ENCODE measurements at places on chromosomes 3 and 15.

DNA sequence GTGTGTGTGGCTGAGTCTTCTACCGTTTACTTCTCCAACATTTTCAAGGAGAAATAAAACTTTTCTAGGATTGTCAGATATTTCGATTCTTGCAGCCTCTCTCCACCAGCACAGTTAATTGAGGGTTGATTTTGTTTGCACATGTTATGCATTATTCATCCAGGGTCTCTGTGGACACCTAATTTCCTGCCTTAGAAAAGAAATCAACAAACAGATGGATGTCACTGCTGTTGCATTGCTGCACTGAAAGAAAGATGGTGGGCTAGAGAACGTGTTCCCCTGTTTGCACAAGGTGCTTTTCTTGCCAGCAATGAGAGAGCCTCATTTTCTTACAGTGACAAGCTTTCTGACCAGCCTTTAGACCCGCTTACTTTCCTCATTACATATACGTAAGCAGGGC, 150.0 kb downstream of the CLSTN2 start:
- no peak for DNase-seq

DNA sequence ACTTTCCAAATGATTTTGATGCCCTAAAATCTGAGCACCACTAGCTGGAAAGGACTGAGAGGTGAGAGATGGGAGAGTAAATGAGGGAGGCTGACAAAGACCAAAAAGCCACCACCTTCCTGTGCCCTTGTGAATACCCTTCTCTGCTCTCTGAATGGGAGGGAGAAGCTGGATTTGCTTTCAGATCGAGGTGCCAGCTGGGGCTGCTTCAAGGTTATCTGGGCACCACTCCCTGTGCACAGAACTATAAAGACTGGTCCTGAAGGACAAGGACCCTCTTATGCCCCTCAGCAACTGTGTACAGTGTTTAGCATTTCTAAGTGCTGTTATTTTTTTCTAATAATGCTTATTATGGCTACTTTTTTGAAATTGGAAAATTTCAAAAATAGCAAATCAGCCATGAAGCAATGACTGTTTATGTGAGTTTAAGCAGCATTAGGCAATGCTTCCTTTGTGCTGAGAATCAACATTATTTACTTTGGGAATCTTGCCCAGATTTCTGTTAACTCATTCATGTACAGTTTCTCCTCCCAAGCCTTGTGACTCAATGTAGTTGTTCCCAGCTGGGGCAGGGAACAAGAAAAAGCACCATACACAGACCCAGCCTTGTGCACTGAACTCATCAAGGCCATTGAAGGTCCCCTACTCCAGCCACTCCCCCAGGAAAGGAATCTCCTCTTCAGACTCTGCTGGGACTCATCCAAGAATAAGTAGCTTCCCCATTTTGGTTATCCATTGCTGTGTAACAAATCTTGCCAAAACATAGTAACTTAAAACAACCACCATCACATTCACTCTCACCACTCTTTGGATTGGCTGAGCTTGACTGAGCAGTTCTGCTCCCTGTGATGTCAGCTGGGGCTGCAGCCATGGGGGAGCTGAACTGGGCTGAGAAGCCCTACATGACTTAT, 37.3 kb upstream of the CDV3 start:
- DNase-seq, result no peak

DNA sequence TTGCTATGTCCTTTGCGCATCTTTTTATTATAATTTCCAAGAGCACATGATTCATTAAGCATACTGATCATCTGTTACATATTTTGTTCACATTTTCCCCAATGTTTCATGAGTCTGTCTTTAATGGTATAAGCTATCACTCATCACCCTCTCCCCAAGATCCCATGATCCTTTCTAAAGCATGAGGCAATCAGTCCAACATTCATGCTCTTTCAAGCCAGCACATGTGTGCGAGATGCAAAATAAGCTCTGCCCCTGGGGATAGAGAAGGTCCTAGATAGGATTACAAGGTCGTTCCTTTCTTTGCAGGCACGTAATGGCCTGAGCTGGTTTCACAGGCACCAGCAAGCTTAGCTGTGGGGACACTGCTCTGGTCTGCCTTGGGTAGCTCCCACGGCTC, 32.2 kb upstream of the B3GNT5 start:
- DNase-seq, result no peak

GRCh38 chr15:36495456-36495991, 83.9 kb upstream of the CDIN1 start:
- no peak for DNase-seq

GRCh38 chr15:90482124-90483011, 47.4 kb upstream of the CRTC3 start:
- peak; percentile 22 for DNase-seq

- DNase-seq, result no peak
These were observed 196.3 kb downstream of the MEIS2 start for GRCh38 chr15:36903922-36904556.

- no peak for DNase-seq
These were observed 25.3 kb downstream of the FBLN2 start for GRCh38 chr3:13574083-13574797.

DNA sequence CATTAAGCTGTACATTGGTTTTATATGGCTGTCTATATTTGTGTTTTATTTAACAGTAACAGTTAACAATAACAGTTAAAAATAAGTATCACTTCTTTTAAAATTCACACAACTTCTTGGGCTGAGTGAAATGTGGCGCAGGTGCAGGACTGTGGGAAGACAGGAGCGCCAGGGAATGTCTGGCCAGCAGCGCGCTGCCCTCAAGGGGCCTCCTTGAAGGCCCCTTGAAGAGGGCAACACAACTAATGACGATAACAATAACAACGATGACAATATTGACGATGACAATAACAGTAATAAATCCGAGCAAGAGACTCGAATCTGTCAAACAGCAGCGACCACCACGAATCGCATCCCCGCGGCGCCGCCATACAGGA, 411 bp upstream of the PPP2R3A start:
- no peak for DNase-seq

GRCh38 chr3:188034989-188035388, 119.0 kb upstream of the LPP start:
- DNase-seq, result no peak

- no peak for DNase-seq
These were observed 2.7 kb upstream of the KNSTRN start for GRCh38 chr15:40379853-40380252.

GRCh38 chr3:77460326-77460725, 420.4 kb downstream of the ROBO2 start:
- DNase-seq, result no peak

DNA sequence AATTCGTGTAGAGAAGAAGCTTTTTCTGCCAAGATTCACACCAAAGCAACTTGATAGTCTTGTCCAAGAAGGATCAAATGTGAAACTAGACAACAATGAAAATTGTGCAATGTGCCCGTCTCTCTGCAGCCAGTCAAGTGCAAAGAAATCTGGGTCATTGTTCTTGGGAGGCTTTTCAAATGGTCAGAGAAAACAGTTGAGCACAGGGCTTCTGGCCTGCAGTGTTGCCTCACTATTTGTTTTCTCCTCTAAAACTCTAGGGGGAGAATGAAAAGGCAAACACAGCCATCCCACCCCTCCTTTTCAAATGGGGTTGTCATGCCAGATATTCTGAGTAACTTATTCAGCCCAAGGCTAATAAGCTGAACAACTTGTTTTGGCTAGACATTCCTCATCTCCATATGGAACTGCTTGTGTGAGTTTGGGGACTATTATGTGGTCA, 417.6 kb upstream of the CDIN1 start:
- DNase-seq, result no peak

DNA sequence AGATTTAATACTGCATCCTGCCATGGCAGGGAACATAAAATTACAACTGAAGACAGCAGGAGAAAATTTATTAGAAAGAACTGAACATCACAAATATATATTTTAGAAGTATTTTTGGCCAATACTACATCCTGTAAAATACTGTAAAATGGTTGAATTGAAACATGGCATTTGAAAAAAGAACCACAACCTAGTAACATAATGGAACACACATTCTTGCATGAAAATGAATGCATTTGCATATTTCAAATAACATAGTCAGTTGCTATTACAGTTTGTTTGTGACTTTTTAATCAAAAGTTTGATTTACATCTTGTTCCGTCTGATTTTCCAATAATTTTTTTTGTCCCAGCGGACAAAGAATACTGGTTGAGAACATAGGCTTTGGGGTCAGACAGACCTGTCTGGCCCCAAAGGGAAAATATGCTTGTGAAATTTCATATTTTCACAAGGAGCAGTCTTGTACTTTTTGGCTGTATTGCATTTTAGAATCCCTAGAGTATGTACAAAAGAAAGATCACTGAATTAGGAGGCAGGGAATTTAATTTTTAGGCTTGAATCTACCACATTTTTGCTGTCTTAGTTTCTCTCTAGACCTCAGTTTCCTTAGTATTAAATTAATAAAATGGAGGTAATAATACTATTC, 268.8 kb downstream of the ADAMTSL3 start:
- no peak for DNase-seq

- no peak for DNase-seq
These were observed 14.7 kb downstream of the IDH2 start for GRCh38 chr15:90087454-90088154.

GRCh38 chr3:4804161-4805058, 174.8 kb upstream of the BHLHE40 start:
- no peak for DNase-seq

GRCh38 chr3:153897025-153897723, 224.0 kb upstream of the ARHGEF26 start:
- no peak for DNase-seq

DNA sequence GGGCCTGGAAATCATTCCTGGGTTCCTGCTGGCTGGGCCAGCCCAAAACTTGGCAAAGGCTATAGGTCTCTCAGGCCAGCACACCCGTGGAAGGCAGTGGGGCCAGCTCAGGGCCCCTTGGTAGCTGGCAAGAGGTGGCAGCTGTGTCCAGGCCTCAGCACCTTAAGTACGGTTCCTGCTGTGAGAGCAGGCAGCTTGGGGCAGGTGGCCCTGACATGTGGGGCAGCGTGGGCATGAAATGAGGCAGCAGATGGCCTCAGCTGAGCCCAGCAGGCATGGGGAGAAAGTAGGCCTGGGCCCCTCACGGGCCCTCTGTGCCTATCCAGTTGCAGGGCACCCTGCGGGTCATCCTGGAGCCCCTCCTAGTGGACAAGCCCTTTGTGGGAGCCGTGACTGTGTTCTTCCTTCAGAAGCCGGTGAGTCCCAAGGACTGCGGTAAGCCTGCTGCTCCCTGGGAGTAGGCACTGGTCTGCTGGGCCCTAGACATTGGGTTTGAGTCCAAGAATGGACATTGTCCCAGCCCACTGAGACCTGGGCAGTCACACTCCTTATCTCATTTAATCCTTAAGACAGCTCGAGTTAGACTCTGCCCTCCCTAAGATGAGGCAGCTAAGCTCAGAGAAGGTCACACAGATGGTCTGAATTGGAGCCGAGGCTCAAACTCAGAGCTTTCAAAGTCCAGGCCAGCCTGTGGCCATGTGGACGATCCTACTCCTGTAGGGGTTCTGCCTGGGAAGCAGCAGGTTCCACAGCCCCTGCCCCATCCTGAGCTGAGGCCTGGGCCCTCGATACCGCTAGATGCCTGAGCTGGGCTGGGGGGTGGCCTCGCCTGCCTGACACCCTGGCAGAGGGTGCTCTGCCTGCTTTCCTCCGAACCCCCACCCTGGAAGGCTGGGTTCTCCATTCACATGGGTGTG, 25.5 kb downstream of the ESYT3 start:
- no peak for DNase-seq

- DNase-seq, result no peak
These were observed 329.8 kb upstream of the GRM7 start for GRCh38 chr3:6531153-6531552.

GRCh38 chr3:171470714-171471227, 10.6 kb upstream of the TNIK start:
- DNase-seq, result no peak

- DNase-seq, result no peak
These were observed 5.5 kb downstream of the ABCC5 start for GRCh38 chr3:184011937-184012889.

GRCh38 chr15:26295336-26296085, 432.4 kb upstream of the ATP10A start:
- no peak for DNase-seq

GRCh38 chr3:42739401-42740158, 33.5 kb downstream of the CCDC13 start:
- no peak for DNase-seq

GRCh38 chr3:63279005-63279841, 1.1 kb downstream of the SYNPR start:
- DNase-seq, result peak; percentile 11

GRCh38 chr3:13976469-13976868, 96.6 kb upstream of the WNT7A start:
- no peak for DNase-seq

DNA sequence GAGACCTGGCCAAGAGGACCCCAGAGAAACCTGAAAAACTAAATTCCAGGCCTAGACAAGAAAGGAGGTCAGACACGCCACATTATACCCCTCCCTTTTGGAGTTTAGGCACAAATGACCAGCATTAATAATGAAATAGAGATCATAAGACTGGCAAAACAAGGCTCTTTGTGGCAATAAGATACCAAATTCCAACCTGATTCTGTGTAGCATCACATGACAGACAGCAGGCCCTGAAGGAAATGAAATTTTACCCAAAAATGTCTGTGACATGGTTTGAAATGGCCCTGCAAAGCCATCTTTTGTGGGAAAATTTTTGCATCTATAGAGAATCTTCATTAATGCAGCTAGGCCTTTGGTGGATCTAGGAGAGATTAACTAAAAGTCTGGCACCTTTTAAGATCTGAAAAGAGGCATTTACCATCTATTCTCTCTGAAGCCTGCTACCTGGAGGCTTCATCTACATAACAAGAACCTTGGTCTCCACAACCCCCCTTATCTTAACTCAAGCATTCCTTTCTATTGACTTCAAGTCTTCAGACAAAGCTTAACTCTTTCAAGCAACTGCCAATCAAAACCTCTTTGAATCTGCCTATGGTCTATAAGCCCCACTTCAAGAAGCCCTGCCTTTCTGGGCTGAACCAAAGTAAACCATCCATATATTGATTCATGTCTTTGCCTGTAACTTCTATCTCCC, 8.0 kb downstream of the FAM174B start:
- DNase-seq, result no peak

GRCh38 chr3:52298149-52299098, 10.8 kb downstream of the GLYCTK start:
- DNase-seq, result no peak

DNA sequence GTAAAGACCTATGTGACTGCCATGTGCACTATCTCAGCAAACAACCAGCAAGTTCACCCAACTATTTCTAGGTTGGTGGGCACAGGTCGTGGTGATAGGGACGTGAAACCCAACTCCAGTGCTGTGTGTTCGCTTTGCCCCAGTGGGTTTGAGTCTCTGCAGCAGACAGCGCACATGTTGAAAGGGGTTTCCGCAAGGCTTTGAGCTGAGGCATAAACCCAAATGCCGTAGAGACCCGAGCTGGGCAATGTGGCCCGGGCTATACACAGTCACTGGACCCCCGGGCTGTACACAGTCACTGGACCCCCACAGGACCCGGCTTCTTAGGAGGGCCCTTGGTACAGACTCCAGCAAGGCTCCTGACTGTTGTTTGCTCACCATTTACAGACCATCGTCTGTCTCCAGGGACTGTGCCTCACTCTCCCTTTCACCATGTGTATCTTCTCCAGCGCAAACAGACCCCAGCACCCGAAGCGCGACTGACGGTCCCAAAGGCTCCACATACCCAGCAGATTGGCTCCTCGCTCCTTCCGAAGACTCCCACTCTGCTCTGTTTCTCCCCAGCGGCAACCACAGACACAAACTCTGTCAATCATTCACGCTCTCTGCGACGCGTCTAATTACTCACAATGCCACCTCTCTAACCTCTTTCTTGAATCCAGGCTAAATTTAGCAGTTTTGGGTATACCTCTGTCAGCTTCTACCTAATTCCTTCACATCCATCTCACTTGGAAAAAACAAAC, 31.2 kb downstream of the PCSK6 start:
- no peak for DNase-seq

- DNase-seq, result no peak
These were observed 41.1 kb upstream of the GNB5 start for GRCh38 chr15:52232327-52232726.

- no peak for DNase-seq
These were observed 22.0 kb downstream of the COL6A6 start for GRCh38 chr3:130539005-130539404.

Data from progenitor cell of endocrine pancreas (in vitro differentiated cells).